Activated CD4-positive, alpha-beta memory T cell treated with anti-CD3 and anti-CD28 coated beads for 36 hours (primary cell): ENCODE measurements at places on chromosomes 7 and 10. TPM values are rescaled to one million over a fixed set of nuclear protein-coding genes. Genes with fewer than 3 reads are reported as not detected.

GRCh38 chr7:4828720-4829383 lies 33.0 kb downstream of the PAPOLB start:
- no peak overlapping the region for H3K4me3 ChIP-seq
- no peak overlapping the region for H3K27ac ChIP-seq
- H3K27me3 ChIP-seq: peaks cover 1% of the 10 kb centered on the region
- no peak for DNase-seq
- no peaks in the 10 kb centered on the region for H3K36me3 ChIP-seq
- peaks cover 2% of the 10 kb centered on the region for H3K4me1 ChIP-seq

- DNase-seq: peak; percentile 10
- H3K36me3 ChIP-seq: no peaks in the 10 kb centered on the region
- H3K27ac ChIP-seq: no peak overlapping the region
- peaks cover 3% of the 10 kb centered on the region for H3K27me3 ChIP-seq
Measured at GRCh38 chr10:113381981-113382509, 170.8 kb upstream of the HABP2 start.

GRCh38 chr7:158707610-158708009 lies 3.0 kb upstream of the NCAPG2 start:
- peaks cover 29% of the 10 kb centered on the region for H3K4me1 ChIP-seq
- DNase-seq: no peak
- peaks cover 1% of the 10 kb centered on the region for H3K27me3 ChIP-seq

DNA sequence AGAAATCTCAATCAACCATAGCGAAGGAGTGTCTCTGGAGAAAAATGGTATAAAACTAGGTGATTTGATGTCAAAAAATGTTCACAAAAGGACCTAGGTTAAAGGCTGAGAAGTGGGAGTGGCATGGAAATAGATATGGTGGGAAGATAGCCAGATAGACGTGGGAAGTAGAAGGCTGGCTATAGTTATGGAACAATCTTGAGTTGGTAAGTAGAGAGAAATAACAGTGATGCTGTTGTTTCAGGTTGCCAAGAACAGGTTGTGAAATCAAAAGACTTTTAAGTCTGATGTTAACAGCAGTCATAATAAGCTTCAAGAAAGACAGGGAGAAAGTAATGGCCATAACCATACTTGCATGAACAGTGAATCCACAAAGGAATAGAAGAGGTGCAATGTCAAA lies 106.1 kb upstream of the RSU1 start:
- H3K27ac ChIP-seq: no peak overlapping the region
- H3K27me3 ChIP-seq: no peaks in the 10 kb centered on the region
- H3K4me1 ChIP-seq: no peaks in the 10 kb centered on the region
- no peak overlapping the region for H3K4me3 ChIP-seq
- DNase-seq: no peak

GRCh38 chr10:123788981-123789380 lies 102.6 kb downstream of the CPXM2 start:
- no peak overlapping the region for H3K27ac ChIP-seq
- no peak overlapping the region for H3K4me3 ChIP-seq
- no peaks in the 10 kb centered on the region for H3K4me1 ChIP-seq
- H3K27me3 ChIP-seq: peaks cover 17% of the 10 kb centered on the region
- H3K36me3 ChIP-seq: no peaks in the 10 kb centered on the region
- DNase-seq: no peak

GRCh38 chr7:5420881-5421713 lies 2.5 kb downstream of the TNRC18 start:
- peaks cover 53% of the 10 kb centered on the region for H3K27me3 ChIP-seq
- peaks cover 37% of the 10 kb centered on the region for H3K4me1 ChIP-seq
- peak overlapping the region; percentile 50 for H3K4me3 ChIP-seq
- DNase-seq: peak; percentile 21
- H3K27ac ChIP-seq: no peak overlapping the region

GRCh38 chr10:1364151-1364910 lies 308.1 kb downstream of the WDR37 start:
- no peak overlapping the region for H3K4me3 ChIP-seq
- DNase-seq: no peak
- H3K27ac ChIP-seq: no peak overlapping the region

The OR13A1 gene
- total RNA-seq: not detected
